ENCODE measurements at places on chromosomes 5 and 9.

- no peak for DNase-seq
Observed at GRCh38 chr9:101448680-101449070, 13.1 kb upstream of the ALDOB start.

DNA sequence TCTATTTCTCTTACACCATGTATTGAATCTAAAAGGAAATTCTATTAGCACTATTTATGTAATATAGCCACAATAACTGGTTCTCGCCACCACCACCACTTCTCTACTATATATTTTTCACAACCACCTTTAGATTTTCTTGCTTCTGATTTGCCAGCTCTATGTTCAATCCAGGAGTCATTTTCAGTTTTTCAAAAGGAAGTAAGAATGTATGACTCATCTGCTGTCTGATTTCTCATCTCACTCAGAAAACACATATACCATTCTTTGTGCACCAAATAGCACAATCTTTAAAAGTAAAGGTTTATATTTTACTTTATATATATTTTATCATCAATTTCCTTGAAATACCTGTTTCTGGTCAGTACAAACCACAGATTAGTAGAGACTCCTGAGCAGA lies 1127.5 kb downstream of the TAF11L14 start:
- DNase-seq: no peak

GRCh38 chr9:69955536-69956355 lies 87.9 kb upstream of the MAMDC2 start:
- no peak for DNase-seq

- no peak for DNase-seq
Observed at GRCh38 chr5:35668794-35669193, 51.1 kb downstream of the SPEF2 start.

DNA sequence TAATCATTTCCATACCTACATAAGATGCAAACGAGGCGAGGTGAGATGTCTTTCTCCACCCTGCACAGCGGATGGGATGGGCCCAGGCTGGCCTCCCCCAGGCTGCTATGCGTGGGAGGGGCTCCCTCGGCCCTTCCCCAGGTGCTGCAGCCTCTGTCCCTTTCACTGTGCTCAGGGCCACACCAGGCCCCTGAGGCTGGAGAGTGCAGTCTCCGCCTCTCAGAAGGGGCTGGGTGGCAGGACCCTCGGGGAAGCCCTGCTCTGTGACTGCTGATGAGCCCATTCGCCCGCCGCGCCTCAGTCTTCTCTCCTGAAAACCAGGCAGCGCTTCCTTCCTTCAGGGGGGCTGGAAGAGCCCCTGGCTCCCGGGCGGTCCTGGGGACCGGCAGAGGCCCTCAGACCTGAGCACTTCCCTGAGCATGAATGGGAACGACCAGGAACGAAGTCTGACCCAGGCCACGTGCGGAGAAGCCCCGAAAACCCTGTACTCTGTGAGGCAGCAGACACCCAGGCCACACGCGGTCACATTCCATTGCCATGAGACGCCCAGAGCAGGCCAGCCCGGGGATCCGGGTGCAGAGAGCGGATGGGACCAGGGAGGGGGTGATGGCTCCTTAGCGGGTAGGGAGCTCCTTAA lies 21.9 kb upstream of the NOTCH1 start:
- DNase-seq: no peak

DNA sequence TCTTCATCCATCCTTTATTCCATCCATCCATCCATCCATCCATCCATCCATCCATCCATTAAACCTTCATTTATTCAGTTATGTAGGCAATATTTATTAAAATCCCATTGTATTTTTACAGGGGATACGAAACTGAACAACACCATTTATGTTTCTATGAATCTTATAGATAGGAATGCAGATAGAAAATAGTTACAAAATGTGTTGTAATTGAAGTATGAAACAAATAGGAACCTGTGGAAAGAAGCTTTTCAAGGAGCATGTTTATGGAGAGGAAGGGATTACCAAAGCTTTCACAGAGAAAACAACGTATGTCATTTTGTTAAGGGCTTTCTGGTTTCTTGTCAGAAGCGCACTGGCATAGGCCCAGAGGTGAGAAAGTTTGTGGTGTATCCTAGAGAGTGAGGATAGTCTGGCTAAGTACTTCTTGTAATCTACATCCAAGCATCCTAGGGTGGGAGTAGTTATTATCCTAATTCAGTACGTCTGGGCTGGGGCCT lies 184.0 kb downstream of the CNTLN start:
- DNase-seq: no peak

- DNase-seq: no peak
Observed at GRCh38 chr5:150605546-150605945, 34.9 kb upstream of the SYNPO start.

DNA sequence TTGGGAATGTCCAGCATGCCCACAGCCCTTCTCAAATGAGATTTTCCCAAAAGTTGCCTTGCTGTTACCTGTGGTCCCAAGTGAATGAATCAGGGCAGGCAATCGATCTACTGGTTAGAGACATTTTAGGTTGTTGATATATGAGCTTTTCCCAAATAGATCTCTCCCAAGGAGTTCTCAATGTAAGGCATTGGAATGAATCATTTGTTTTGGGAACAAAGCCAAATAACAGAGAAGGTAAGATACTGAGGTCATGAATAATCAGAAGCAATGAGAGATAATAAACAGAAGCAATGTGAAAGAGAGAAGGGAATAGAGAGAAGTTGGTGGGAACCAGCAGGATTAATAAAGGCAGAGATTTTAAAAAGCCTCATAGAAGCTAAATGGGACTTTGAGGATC lies 93.6 kb upstream of the FER start:
- no peak for DNase-seq

GRCh38 chr9:5073701-5074100 lies 88.6 kb downstream of the JAK2 start:
- DNase-seq: no peak

GRCh38 chr5:30099634-30100033 lies 1093.9 kb upstream of the CDH6 start:
- DNase-seq: no peak

DNA sequence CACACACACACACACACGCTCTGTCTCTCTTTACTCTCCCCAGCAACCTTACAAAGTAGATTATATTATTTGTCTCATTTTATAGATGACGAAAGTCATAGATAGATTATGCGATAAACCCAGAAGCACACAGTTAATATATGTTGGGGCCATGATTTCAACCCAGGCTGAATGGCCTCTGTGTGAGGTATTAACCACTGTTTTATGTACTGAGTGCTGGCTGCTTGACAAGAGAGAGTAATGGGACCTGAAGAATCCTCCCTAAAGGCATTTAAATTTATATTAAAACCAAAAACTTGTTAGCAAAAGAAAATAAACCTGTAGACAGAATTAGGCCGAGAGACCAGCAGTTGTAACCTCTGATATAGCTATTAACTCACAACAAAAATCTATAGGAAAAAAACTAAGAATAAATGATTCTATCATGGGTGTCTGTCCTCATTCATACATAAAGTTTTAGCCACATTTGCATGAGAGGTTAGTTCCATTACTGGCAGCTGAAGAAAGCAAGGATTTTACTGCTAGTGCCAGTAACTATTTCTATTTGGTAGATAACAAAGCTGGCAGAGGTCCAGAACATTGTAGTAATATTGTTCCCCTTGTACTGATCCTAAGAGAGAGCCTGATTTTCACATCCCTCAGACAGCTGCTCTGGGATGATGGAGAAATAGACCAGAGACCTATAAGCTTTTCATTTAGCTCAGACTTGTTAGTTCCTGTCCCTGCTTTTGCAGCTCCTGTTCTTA lies 250.9 kb downstream of the ADGRV1 start:
- DNase-seq: no peak

DNA sequence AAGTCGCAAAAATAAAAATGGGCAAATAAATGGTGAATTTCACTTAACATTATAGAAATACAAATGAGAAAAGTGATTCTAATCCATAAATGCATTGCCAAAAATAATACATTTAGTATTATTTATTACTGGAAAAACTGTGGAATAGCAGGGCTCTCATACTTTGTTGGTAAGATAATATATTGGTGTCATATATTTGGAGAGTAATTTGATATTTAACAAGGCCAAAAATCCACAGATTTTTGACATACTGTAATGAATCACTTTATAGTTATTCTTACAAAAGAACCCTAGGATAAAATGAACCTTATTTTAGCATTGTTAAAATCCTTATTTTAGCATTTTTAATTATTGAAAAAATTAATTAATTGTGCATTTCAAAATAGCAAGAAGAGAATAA lies 397.2 kb upstream of the DAB2 start:
- DNase-seq: no peak

- no peak for DNase-seq
Observed at GRCh38 chr5:135930029-135930948, 24.5 kb downstream of the LECT2 start.

GRCh38 chr9:136831002-136831719 lies 11.1 kb upstream of the AJM1 start:
- DNase-seq: no peak

DNA sequence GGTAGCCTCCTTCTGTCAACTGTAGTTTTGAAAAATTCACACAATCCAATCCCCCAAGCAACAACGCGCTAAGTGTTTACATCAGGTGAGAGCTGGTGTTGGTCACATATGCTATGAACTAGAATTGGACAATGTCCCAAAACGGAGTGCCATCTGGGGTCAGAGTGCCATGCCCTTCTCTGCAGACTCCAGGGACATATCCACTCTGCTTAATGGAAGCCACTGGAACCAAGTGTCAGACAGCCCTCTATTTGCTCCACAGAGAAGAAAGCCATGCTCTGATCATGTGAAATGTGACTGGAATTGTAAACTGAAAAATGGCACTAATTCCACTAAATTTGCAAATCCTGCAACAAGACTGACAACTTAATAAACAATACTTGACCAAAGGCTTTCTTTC lies 12.2 kb downstream of the ABCA1 start:
- DNase-seq: no peak

DNA sequence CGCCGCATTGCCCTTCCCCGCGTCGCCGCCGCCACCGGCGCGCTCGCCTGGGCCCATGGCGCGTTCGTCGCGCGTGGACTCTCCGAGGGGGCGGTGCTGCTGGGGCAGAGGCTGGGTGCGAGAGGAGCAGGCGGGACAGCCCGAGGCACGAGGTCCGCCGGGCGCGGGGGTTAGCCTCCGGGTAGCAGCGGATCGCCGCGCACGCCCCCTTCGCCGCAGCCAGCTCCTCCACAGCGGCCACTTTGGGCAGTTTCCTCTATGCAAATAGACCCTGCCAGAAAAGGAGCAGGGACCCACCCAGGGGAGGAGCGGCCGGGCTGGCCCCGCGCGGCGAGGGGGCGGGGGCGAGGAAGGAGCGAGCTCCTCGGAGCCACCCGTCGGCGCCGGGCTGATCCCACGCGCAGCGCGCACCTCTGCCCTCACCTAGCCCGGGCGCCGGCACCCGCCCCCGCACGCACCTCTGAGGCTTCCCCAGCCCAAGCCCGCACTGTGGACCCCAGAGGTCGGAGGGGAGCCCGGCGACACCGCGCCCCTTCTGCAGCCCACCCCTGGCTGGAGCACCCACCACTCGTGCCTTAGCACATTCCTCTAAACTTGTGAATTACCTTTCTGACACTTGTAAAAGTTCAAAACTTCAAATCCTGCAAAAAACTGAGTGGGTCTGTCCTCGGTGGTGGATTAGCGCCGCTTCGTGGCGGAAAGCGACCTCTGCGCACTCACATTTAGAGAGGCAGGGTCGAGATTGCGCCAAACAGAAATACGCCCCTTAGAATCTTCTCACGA lies at the start of gene COL23A1:
TSS of gene COL23A1 (minus strand) at position 253 of the 783 bp plus-strand sequence.
- peak; percentile 17 for DNase-seq

DNA sequence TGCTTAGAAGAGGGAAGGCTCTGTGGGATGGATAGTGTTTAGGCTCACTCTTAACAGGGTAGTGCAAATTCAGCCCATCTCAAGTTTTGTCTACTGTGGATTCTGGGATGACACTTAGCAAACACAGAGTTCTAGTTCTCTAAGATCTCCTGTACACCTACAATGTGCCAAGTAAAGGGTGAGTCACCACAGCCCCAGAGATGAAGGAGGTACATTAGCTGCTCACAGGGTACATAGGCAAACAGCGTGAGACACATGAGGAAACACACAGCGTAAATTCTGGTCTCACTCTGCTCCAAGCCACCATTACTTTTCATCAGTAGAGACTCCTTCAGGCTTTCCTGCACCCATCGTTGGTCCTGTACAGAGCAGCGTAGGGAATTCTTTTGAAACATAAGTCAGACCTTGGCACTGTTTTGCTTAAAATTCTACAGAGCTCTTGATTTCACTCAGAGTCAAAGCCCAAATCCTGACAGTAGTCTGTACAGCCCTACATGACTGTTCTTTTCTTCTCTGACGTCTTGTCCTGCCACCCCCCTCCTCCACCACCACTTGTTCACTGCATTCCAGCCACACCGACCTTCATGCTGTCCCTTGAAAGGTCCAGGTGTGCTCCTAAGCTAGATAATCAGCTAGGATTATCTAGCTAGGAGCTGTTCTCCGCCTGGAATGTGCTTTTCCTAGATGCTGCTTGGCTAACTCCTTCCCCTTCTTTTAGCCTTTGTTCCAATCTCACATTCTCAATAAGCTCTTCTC lies 8.7 kb downstream of the ASTN2 start:
- DNase-seq: no peak
